ENCODE measurements at places on chromosomes 2 and 18.

- DNase-seq, result no peak
These were observed 204.9 kb downstream of the PTGR3 start for GRCh38 chr18:75003764-75004690.

DNA sequence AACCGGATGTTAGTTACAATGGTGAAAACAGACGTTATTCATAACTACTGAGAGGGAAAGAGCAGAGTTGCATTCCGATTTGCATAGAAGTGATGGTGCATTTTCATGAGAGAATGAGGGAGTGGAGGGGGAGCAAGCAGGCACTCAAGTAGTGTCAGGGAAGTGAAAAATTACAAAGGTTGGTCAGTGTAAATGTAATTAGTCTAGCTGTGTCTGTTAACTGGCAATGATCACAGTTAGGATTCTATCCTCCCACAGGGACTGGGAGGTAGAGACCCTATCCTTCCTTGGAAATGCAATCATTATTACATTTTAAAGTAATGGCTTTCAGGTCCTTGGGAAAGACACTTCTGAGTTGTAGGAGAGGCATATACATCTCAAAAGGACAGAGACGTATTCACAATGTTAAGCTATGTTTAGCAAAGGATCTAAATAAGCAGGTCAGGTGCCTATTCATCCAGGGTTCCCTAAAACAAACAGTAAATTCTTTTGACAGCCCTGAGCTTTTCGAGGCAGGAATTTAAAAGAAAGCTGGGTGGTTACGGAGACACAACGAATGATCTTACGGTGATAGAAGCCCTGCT is 1671.8 kb upstream of the DDX18 start:
- no peak for DNase-seq

- DNase-seq, result no peak
These were observed 633.4 kb upstream of the CELF4 start for GRCh38 chr18:38198956-38199355.

DNA sequence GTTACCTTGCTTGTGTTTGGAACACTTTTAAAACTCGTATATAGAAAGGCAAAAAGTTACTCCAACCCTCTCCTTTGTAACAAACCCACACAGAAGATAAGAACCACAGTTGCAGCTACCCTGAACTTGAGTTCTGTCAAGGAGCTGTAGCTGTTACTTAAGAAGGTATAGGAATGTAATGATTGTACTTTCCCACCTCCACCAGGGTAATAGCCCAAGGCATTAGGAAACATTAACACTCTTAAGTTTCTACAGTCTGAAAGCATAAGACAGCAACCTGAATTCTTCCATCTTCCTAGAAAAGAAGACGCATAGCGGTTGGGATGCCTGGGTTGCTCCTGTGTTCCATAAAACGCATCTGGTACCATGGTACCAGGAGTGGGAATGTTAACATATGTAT is 43.0 kb downstream of the ITGA4 start:
- no peak for DNase-seq

- DNase-seq, result no peak
These were observed 62.2 kb downstream of the KCNE4 start for GRCh38 chr2:223114170-223114569.

GRCh38 chr2:7665880-7666279 is 748.7 kb downstream of the RNF144A start:
- DNase-seq, result no peak
